ENCODE measurements at places on chromosomes 7 and 10.
A peak's percentile ranks its signal among the peaks of the same experiment; 100 is the strongest.

DNA sequence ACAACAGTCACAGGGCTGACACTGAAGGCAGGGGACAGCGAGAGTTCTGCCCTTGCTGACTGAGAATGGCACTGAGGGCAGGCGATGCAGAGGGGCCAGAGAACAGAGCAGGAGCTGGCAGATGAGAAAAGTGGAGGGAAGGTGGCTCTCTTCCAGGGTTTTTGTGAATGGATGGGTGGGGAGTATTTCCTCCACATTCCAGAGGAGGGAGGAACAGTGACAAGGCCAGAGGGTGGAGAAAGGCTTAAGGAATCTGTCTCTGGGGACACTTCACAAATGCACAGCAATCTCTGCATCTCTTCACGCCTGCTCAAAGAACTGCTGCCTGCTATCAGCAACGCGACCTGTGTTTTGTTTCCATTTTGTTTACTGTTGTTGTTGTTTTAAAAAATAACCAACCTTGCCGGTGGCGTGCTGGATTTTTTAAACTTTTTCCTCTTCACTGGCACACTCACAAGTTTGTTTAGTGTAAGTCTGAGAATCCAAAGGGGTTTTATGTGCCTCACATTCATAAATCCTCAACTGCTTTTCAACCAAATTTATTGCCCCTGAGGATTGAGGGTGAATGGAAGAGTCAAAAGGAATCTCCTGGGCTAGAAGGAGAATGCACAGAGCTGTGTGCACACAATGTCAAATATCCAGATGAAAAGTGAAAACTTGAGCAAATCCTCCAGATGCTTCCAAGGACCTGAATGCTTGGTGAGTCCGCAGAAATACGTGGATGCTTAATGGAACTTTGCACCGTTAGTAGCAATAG, 129.3 kb downstream of the GLI3 start:
- DNase-seq, result no peak

DNA sequence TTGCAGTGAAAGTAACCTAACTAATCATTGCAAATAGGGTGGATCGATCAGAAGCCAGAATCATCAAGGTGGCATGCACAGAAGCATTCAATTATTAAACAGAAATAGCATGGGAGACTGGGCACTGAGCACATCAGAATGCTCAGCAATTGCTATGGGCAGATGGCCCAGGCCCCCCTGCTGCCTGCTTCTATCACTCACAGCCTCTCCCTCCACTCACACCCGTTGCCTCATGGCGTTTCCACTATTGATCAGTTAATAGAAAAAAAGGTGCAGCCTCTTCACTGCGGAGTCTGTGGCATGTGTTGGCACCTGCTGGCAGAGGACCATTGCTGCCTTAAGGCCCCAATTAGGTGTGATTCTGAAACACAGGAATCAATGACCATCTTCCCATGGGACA, 11.2 kb upstream of the HTR5A start:
- no peak for DNase-seq

- DNase-seq, result peak; percentile 21
Measured at GRCh38 chr10:89954787-89955566, 253.6 kb downstream of the KIF20B start.

DNA sequence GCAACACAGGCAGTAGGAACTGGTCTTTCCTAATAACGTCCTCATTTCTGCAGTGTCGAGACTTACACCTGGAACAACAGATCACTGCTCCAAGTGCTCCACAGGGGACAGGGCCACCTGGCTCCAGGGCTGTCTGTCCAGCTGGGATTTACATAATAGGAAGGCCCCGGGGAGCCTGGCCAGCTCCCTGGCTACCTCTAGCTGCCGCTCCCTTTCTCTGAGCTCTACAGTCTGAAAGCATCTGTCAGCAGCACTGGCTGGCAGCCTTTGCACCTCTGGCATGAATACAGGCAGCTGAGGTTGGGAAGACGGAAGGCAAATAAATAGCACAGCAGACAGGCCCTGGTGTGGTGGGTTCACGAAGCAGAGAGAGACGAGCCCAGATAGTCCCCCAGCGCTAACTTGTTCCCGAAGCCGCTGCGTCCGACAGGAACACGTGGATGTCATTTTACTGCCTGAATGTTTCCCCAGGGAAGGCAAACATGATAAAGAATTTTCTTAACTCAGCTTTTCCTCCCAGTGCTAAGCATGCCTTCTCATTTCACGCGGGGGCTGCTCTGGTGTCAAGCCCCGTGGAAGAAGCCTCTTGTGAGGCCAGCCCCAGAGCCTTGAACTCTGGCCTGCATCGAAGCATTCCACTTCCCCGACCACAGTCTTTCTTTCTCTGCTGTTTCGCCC, 105.4 kb downstream of the ITIH5 start:
- no peak for DNase-seq

DNA sequence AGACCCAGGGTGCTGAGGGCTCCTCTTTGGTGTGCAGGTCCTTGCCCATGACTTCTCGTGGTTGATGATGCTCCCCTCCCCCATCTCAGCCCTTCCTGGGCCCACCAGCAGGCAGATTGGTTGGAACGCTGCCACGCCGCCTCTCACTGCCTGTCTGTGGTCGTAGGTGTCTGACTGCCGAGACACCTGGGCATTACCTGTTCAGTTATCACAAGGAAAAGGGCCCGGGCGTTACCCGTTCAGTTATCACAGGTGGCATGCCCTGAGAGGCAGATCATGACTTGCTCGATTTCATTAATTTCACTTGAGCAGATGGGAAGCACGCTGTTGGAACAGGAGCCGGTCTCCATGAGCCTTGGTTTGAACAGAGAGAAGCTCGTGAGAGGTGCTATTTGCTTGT, 42.5 kb downstream of the TACR2 start:
- DNase-seq, result no peak

GRCh38 chr10:77479586-77479985, 158.0 kb downstream of the KCNMA1 start:
- no peak for DNase-seq

DNA sequence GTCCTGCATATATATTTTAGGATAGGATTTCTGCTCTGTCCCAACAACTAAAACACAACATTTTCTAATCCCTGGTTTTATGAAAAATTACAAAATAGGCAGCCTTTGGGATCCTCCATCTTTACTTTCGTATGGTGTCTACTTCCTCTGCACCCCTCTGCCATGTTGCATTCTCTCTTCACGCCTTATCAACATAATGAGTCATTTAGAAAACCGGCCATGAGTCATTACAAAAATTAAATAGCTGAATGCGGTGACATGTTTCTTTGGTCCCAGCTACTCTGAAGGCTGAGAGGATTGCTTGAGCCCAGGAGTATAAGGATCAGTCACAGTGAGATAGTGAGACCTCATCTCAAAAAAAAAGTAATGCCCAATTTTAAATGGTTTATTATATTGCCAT, 148.1 kb upstream of the CELF2 start:
- peak; percentile 80 for DNase-seq
